C1 segment of cervical spinal cord (tissue), 14 donors: ENCODE measurements at places on chromosomes 16 and 17.

DNA sequence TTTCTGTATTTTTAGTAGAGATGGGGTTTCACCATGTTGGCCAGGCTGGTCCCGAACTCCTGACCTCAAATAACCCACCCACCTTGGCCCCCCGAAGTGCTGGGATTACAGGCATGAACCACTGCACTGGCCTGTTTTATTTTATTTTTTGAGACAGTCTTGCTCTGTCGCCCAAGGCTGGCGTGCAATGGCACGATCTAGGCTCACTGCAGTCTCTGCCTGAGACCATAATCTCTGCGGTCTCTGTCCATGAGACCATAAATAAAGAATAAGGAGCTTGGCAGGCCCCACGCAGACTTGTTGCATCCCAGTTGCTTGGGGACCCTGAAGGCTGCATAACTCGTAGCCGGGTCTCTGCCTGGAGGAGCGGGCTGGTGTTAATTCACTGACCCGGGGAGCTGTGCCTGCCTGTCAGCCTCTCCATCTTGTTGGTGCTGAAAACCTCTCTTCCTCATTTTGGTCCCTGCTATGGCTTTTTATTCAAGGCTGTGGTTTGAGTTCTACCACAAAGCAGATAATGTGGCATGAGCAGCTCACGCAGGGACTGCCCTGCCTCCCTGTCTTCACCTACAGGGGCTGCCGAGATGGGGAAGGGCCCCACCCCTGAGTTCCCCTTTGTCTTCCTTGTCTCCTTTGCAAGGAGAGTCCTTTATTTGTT, 82.1 kb downstream of the MSI2 start:
- no peak for DNase-seq

GRCh38 chr16:27816561-27816960, 247.0 kb downstream of the GSG1L start:
- DNase-seq, result peak; percentile 6

DNA sequence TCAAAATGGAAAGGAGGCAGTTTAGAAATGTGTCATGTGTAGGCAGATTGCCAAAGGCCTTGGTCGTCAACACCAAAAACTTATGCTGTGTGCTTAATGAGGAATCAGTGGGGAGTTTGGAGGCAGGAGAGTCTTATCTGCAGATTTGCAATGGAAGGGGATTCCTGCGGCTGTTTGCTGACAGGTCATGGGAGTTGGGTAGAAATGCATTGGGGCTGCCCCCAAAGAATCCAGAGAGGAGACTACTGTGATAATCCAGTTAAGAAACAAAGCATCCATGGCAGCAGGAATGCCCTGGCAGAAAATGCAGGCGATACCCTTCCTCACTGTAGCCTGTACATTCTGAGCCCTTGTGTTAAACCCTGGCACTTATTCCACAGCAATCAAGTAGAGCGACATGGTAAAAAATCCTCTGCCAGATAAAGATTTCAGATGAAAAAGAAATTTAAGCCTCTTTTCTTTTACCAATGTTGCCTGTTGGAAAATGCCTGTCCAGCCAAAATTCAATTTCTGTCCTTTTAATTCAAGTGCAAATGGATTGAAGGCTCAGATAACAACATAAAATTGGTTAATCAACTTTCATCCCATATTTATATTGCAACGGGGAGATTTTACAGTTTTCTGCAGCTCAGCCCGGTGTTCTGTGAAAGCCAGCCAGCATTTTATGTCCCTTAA, 491.0 kb upstream of the CDH5 start:
- no peak for DNase-seq

DNA sequence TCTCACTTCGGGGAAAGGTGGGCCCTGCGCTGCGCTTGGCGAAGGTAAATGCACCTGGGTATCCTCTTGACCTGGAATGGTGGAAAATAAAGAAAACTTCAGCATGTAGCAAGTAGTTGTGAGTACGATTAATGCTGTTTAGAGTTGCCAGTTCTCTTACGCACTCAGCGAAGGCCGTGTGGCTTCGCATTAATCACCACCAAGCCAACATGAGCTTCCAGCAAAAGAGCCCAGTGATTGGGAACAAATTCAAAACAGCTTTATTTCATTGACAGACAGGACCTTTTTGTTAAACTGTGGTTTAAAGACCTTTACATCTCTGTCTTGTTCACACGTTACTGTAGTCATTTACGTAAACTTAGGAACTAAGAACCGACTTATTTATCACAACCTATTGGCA, 531.4 kb downstream of the MAF start:
- no peak for DNase-seq

DNA sequence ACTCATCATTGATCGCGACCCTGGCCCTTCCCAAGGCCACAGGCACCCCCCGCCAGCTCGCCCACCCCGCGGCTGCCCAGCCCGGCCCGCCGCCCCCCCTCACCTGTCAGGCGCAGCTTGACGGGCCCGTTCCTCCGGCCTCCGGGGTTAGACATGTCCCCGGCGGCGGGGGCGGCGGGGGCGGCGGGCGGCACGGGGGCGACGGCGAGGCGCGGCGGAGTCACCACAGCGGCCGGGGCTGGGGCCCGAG, 456 bp downstream of the SMURF2 start:
- peak; percentile 11 for DNase-seq
